ENCODE measurements at places on chromosomes 11 and 22. TPM values are rescaled to one million over a fixed set of nuclear protein-coding genes. Genes with fewer than 3 reads are reported as not detected.

Gene KCNQ1
- total RNA-seq: not detected

Gene CCDC73
- total RNA-seq: not detected

Gene RFPL1
- total RNA-seq: not detected

Gene SYVN1
- 16.6 TPM for total RNA-seq

Gene OR5A1
- not detected for total RNA-seq

Gene TRIM34
- 4.9 TPM for total RNA-seq

Gene ARCN1
- 119 TPM for total RNA-seq

Gene FBXO3
- total RNA-seq: 26.4 TPM

Gene CELSR1
- total RNA-seq: 52.6 TPM

Gene GLYAT
- total RNA-seq: not detected

Gene RIMBP3B
- not detected for total RNA-seq

Gene ZNF214
- 2.1 TPM for total RNA-seq

Gene FGF3
- total RNA-seq: not detected

Gene CLTCL1
- 10.4 TPM for total RNA-seq

Gene PKP3
- 373 TPM for total RNA-seq

Gene PARVA
- total RNA-seq: 17.7 TPM

Gene EXPH5
- 5.4 TPM for total RNA-seq

Gene ROBO4
- 5.8 TPM for total RNA-seq

Gene TUB
- 0.70 TPM for total RNA-seq

Measured in hair follicular keratinocyte (primary cell).